AG09319 (cell line): ENCODE measurements at places on chromosomes 5 and 9.

GRCh38 chr5:154078272-154078671 lies 39.5 kb downstream of the MFAP3 start:
- DNase-seq: no peak

GRCh38 chr9:17719053-17719452 lies 140.2 kb downstream of the SH3GL2 start:
- DNase-seq: no peak

GRCh38 chr9:72858089-72858912 lies 94.6 kb downstream of the ALDH1A1 start:
- DNase-seq: no peak

DNA sequence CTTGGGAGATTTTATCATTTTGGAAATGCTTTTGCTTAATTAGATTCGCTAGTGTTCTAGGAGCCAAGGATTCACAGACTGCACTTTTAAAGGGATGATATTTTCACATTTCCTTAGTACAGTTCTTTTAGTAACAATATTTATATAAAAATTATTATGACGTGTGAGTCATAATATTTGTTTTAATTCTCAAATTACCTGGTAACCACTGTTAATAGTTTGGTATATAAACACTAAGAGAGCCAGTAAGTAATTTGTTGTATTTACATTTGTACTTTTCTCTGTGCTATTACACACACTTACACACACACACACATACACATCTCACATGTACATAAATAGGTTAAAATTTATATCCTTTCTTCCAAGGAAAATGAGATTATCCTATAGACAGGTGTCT lies 58.8 kb upstream of the RAD23B start:
- DNase-seq: no peak

GRCh38 chr9:80691229-80691628 lies 998.1 kb downstream of the TLE1 start:
- DNase-seq: no peak

- no peak for DNase-seq
These were observed 40.5 kb downstream of the FYB1 start for GRCh38 chr5:39178861-39179260.

DNA sequence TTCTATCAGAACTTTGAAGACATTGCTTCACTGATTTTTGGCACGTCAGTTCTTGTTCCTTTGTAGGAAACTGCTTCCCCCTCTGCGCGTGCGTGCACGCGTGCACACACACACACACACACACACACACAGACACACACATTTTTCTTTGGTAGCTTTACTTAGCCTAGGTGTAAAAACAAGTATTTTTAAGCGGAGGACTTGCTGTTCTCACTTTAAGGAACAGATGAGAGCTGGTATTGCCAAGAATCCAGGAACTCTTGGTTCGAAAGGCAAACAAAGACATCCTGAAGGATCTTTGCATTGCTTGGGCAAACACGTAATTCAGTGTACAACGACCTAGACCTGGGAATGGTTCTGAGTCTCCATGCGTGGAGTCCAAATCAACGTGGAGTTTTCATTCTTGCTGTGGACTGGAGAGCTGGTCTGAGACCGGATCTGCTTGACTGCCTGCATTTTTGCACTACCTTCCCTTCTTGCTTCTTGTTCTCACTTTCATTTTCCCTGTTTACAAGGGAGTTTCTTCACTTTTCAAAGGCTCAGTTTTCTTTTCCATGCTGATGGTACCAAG lies 8.2 kb downstream of the TMEM268 start:
- no peak for DNase-seq

- no peak for DNase-seq
These were observed 64.8 kb downstream of the SMIM23 start for GRCh38 chr5:171850324-171850947.

GRCh38 chr9:129602598-129603415 lies 18.1 kb downstream of the C9orf50 start:
- no peak for DNase-seq

- no peak for DNase-seq
These were observed 2.4 kb downstream of the PRR16 start for GRCh38 chr5:120466341-120467006.

GRCh38 chr9:125649826-125650225 lies 57.2 kb downstream of the MAPKAP1 start:
- DNase-seq: no peak

DNA sequence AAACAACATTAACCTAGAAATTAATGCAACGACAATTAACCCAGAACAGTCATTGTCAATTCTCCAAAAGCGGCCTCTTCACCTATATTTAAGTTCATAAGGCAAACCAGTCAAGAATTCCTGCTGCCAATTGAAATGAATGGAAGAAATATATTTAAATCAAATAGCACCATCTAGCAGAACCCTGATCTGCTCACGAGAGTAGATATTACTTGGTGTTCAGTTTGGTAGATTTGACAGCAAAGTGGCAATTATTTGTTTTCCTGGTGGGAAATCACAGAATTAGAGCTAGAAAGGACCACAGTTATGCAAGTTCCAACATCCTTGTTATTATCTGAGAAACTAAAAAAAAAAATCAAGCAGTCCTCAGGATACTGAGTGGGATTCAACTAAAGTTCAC lies 2.3 kb downstream of the SSBP2 start:
- DNase-seq: no peak

GRCh38 chr9:81416476-81417298 lies 272.7 kb downstream of the TLE1 start:
- no peak for DNase-seq

DNA sequence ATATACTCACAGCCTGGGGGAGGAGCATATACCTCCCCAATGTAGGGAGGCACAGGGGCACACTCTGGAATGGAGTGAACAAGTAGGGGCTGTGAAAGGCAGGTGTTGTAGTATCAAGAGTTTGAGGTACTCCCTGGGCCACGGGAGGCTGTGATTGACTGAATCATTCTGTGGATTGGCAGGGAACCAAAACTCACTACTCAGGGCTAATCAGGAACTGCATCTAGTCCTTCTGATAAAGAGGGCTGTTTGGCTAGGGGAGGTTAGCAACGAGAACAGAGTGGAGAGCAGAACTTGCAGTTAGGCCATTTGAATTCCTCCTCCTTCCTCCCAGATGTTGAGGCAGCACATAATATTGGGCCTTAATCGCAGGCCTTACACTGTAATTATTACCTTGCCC lies 369.2 kb upstream of the MPDZ start:
- no peak for DNase-seq

DNA sequence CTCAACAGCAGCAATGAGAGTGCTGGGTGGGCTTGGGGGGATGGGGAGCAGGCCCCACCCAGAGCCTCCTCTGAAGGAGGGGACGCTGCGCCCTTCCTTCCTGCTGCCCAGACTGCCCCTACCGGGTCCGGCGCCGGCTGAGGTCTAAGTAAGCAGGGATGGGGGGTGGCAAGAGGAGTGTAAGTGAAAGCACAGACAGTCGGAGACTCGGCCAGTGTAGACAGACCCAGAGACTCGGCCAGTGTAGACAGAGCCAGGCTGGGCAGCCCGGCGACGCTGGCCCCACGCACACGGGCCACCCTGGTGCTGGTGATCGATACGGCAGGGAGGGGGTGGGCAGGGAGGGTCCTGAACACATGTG lies 7.4 kb upstream of the ENTPD8 start:
- DNase-seq: no peak

DNA sequence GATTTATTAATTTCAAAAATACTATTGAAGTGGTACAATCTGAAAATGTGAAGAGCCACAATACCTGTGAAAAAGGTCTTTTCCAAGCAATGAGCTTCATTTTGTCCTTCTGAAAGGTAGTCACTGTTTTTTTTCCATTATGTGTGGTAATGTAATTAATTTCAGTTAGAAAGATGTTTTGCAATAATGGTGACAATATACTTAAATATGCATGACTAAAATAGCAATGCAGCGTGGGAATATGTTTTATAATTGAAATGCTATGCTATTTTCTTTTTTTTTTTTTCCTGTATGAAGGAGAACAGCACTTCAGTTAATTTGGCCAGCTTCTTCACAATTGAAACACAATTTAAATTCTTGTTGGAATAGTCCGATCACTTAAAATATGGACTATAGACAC lies 41.9 kb downstream of the NPR3 start:
- DNase-seq: peak; percentile 25

DNA sequence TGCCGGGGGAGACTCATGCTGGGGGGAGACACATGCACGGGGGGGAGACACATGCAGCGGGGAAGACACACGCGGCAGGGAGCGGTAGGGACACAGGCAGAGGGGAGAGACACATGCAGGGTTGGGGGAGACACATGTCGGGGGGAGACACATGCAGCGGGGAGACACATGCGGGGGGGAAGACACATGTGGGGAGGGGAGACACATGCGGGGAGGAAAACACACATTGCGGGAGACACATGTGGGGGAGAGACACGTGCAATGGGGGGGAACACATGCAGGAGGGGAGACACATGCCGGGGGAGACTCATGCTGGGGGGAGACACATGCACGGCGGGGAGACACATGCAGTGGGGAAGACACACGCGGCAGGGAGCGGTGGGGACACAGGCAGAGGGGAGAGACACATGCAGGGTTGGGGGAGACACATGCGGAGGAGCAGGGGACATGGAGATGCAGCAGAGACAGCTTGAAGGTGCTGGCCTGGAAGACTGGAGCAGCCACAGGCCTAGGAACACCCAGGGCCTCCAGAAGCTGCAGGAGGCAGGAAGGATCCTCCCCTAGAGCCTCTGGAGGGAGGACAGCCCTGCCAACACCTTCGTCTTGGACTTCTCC lies 20.3 kb upstream of the OLFM1 start:
- DNase-seq: no peak

- no peak for DNase-seq
These were observed 3.5 kb upstream of the SNX30 start for GRCh38 chr9:112747094-112747493.

DNA sequence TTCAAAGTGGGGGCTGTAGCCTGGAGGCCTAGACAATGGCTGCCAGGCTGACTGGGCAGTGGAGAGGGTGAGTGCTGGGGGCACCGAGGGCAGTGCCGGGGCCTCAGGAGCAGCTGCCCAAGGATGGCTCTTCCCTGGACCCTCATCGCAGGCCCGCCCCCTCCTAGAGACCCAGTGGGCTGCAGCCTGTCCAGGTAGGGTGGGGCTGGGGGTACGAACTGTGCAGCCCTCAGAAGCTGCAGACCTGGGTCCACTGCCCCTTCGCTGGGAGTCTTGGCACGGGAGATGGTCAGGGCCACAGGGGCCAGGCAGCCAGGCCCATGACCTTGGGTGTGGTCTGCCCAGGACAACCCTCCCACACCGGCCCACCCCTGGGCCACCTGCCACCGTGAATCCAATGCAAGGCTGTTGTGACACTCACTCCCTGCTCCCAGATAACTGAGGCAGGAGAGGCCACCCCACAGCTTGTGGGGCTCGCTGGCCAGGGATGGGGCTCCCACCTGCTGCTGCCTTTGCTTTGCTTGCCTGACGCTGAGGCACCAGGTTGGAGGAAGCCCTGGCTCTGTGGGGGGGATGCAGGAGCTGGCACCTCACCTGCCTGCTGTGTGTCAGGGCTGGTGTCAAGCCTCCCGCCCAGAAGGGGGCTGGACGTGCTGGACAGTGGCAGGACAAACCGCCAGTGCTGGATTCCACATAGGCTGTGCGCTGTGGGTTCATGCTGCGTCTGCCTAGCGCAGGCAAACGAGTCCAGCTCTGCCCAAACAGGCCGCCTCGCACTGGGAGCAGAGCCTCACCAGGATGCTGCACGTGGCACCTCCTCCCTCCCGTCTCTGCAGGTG lies 23.1 kb upstream of the SLC9A3 start:
- no peak for DNase-seq

- no peak for DNase-seq
These were observed 18.4 kb upstream of the ZNF474 start for GRCh38 chr5:122110987-122111386.

DNA sequence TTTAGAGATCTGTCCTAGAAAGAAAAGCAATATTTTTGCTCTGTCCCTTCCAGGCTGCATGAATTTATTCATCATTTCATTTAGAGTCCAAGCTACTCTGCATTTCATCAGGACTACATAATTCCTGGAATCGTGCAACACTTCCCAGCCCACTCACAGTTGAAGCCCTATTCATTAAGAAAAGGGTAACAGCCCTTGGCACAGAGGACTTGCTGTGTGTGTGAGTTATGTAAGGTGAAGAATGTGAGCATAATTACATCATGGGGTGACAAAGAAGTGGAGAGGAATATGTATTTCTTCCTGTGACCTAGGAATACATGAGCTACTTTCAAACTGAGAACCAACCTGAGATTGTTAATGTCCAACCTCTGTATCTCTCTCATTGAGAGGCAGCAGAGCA lies 317.4 kb downstream of the ARHGEF28 start:
- no peak for DNase-seq

DNA sequence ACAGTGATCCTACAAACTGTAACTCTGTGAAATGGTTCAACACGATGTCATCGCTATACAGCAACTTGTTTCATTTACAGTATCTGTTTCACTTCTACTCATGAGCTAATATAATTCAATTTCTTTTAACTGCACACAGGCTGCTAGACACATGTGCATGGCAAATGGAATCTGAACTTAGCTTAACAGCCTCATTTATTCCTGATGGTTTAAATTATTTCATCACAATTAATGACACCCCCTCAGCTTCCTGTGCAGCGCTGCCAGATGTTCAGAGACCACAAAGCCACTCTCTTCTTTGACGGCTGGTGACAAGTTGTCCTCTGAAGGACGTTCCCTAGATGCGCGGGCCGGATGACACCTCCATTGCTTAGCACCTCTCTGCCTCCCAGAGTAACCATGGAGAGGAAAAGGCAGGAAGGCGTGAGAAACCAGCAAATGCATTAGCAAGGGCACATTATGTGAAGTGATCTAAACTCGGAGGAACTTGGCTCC lies 191.1 kb downstream of the BNC2 start:
- no peak for DNase-seq

DNA sequence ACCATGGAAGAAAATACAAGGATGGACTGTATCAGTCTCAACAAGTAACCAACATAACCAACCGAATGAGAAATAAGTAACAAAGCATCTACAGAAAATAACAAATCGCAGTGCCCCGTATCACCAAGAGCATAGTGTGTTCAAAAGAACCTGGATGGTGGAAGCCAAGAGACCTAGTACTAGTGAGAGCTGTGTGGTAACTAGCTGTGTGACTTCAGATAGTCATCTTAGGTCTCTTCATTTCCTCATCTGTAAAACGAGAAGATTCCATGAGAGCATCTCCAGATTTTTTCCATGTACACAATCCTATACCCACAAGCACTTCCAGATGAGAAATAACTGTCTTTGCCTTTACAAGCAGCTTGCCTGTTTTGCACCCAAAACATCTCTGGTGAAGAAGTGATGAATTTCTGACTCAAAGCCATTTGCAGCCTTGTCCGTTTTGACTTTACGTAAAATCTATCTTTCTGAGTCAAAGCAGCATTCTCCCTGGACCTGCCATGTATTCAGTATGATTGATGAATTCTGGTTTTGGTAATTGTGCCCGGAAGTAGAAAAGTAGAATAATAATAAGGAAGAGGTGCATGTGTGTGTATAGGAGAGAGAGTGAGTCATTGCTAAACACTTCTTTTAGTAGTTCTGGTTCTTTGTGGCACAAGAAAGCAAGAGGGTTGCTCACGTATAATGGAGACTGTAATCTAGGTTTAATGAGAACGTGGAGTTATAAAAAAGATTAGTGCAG lies 41.0 kb downstream of the AOPEP start:
- DNase-seq: no peak

GRCh38 chr5:119378075-119378700 lies 22.4 kb downstream of the TNFAIP8 start:
- DNase-seq: peak; percentile 63

GRCh38 chr9:3205421-3206095 lies 320.2 kb downstream of the RFX3 start:
- no peak for DNase-seq

GRCh38 chr9:2991292-2991691 lies 147.4 kb upstream of the PUM3 start:
- no peak for DNase-seq
